ENCODE measurements at places on chromosomes 3 and 15.

- DNase-seq: no peak
Observed at GRCh38 chr3:20108869-20109268, 68.6 kb downstream of the KAT2B start.

DNA sequence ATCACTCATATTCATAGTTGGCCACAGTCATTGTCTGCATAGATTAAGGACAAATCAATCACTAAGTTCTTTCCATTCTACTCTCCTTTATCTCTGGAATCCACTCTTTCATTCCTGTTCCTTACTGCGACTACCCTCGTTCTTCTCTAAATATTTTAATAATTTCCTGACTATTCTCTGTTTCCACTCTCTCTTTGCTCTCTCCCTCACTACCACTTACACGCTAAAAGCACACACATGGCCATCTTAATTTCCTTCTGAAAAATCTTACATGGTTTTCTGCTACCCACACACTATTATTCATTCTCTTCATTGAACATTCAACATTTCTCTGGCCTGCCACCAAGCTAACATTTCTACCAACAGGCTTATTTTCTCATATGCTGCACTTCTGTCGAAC is 279.6 kb upstream of the PLSCR5 start:
- DNase-seq: no peak

DNA sequence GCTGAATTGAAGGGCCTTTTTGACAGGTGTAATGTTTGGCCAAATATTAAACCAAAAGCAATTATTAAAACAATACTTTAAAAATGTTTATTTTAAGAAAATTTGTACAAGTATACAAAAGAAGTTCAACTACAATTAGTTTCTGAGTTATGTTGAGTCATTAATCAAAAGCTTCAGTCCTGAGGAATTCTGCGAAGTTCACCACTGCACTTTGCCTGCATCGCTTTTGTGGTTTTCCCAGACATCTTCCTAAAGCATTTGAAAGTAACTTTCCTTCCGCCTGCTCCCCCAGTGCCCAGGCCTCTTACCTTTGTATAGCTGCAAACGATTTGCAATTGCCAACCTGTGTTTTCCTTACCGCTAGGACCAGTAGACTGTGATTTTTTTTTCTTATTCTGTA is 69.5 kb downstream of the KCNAB1 start:
- no peak for DNase-seq

DNA sequence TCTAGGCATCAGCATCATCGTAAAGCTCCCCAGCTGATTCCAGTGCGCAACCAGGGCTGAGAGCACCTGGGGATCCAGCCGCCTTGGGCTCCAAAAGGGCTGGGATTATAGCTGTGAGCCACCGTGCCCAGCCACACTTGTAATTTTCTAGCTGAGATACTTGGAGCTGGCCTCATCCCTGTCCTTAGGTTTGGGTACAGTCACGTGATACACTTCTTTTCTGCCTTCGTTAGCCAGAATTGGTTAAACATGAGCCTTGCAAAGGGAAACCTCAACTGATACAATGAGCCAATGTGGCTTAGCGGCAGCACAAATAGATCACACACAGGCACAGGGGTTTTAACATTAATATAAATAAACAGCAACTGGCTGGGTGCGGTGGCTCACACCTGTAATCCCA is 69.8 kb upstream of the GCNT3 start:
- no peak for DNase-seq

DNA sequence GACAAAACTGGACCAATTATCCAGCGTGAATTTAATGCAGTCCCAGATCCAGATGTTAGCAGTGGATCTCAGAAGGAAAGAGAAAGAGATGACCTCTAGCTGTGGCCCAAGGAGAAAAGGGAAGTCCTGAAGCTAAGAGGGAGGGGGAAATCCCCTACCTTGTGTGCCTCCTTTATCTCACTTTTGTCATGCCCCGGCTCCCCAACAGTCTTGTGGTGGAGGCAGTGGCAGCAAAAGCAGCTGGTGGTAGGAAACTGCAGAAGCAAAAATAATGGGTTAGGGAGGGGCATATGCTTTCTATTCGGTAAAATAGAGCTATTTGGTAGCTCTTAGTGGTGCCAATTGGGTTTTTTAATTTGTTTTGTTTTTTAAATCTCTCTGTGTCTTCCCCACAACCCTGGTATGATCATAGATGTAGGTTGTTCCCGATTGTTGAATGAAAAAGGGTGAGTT is 56.5 kb downstream of the MCTP2 start:
- no peak for DNase-seq

DNA sequence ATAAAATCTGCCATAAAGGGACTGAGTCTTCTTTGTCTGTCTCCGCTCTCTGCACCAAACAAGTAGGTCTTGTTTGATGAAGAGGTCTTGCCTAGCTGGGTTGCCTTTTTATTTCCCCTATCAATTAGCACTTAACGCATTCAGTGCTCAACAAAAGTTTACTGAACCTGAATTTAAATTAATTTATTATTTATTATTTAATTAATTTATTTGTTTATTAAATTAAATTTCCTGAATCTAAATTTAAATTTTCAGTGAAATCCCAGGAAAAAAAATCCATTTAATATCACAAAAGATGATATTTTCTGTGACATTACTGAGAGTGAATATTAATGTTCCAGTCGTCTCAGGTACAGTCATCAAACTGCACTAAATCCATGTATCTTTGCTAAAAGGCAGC is 164.9 kb upstream of the AGTR1 start:
- DNase-seq: no peak

GRCh38 chr3:129182390-129183185 is 1.1 kb downstream of the CNBP start:
- DNase-seq: no peak

GRCh38 chr3:17765819-17766472 is 23.5 kb upstream of the TBC1D5 start:
- DNase-seq: no peak

DNA sequence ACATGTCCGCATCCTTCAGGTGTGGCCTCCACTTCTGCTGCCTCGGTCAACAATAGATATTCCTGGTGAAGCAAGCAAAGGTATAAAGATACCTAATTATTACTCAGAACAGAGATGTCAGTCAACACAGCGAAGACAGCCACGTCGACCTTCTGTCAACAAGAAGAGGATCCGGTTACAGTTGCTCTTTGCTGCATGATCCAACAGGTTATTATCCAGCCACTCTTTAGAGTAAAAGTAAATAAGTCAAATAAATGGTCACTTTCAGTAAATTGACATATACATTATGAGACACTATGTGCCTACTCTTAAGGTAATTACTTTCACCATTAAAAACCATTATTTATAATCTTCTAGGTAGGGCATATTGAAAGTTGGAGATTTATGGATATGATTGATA is 356.8 kb upstream of the ATP11B start:
- DNase-seq: no peak

DNA sequence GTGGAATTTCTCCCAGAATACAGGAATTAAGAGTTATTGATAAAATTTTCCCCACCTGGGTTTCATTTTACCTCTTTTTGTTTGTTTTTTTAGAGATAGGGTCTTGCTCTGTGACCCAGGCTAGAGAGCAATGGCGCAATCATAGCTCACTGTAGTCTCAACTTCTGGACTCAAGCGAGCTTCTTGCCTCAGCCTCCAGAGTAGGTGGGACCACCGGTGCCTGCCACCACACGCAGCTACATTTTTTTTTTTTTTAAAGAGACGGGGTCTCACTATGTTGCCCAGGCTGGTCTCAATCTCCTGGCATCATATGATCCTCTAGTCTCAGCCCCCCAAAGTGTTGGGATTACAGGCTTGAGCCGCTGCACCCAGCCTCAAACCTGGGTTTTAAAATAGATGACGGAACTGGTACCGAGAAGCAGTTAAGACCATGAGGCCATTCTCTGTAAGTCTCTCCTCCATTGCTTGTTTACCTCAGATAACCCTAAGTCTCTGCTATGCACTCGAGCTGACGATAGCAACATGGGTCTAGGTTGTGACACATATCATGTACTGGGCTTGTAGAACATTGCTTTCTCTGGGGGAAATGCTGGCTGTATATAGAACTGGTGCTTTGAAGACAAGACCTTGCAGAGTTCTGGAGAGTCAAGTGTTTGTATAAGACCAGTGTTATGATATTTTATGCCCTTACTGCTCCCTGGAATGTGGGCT is 16.4 kb downstream of the ETV5 start:
- no peak for DNase-seq

DNA sequence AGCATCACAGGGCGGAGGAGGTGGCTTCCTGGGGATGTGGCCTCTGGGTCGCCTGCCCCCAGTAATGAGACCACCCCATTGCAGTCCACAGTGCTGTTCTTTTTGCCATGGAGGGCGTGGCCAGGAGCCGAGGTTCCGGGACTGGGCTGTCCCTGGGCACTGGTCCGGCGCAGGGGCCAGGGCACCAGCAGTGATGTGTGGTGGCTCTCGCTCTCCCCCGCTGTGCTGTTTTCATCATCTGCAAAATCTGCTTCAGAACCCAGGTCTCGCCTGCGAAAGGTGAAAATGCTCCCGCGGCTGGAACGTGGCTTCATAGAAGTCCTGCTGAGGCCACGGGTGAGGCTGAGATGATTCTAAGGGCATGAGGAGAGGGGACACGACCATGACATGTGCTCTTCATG is 45.8 kb downstream of the SCN5A start:
- no peak for DNase-seq

DNA sequence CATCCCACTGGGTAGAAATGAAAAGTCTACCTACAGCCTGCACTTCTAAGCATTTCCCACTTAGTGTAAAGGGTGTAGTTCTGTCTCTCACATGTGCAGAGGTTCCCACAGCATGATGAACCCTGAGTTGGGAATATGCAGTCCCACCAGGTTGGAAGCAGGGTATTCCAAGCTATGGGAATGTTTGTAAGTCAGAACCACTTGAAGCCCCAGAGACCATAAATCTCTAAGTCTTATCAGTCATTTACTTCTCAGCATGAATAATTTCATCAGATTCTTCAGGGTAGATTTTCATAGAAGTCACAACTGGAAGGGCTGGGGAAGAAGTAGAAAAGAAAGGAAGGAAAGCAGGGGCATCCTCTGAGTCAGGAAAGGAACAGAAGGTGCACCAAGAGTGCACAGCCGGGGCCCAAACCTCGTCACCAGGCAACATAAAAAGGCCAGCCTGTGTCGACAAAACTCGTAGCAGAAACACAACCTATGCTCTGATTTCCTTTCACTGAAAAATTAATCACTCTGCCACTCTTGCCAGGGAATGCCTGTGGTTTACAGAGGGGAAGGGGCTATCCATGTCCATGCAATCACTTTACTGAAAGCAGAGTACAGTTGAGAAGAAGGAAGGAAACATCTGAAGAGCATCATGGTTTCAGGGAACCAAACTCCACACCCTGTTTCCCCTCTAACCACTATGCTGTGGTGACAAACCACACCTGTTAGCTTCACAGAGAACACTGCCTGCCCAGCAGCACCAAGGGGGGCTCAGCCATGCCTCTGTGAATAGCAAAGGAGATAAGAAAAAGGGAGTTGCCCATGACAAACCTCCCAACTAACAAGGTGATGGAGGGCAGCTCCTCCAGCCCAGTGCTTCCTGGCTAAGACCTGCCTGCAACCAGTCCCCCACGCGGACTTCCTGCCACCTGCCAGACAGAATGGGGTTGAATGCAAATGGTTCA is 40.5 kb downstream of the SH3BP5 start:
- no peak for DNase-seq

DNA sequence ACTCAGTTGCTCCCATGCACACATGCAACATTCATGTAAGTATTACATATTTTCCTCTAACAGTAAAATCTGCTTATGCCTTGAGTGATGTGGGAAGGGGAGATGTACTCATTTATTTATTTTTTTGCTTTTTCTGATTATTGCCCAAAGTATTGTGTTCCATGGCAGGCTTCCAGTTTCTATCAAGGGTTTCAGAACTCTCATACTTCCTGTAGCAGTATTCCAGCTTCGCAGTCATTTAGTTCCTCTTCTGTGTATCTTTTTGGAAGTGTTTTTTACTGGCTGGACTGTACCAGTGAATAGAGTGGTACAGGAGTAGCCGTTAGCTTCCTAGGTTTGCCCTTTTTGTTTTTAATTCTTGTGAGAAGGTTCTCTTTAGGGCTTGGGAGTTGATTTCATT is 26.9 kb downstream of the RAB11A start:
- DNase-seq: no peak

- DNase-seq: no peak
Observed at GRCh38 chr3:134829721-134830120, 34.7 kb downstream of the EPHB1 start.

DNA sequence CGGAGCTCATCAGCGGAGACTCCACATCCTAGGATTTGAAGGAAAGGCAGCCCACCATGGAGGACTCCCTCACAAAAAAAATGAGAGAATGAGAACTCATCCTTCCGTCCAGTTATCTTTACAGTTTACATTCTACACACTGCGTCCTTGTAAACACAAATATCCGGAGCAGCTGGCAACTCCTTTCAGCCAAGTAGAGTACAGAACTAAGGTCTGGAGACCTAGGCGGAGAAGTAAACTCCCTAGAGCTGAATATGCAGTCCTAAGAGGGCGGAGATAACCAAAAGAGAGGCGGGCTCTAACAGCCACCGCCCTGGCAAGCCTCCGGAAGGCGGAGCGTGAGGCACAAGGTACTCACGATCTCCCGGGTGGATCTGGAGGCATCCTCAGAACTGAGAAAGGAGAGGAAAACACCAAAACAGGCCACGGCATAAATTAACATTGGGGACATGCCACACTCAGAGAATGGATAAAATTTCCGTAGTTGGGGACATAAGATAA is 924 bp upstream of the SIN3A start:
- peak; percentile 65 for DNase-seq

GRCh38 chr15:37995461-37996347 is 61.3 kb downstream of the TMCO5A start:
- no peak for DNase-seq

GRCh38 chr3:133881939-133882825 is 13.5 kb downstream of the RAB6B start:
- no peak for DNase-seq

GRCh38 chr3:151976211-151977050 is 103.0 kb downstream of the SUCNR1 start:
- DNase-seq: no peak

DNA sequence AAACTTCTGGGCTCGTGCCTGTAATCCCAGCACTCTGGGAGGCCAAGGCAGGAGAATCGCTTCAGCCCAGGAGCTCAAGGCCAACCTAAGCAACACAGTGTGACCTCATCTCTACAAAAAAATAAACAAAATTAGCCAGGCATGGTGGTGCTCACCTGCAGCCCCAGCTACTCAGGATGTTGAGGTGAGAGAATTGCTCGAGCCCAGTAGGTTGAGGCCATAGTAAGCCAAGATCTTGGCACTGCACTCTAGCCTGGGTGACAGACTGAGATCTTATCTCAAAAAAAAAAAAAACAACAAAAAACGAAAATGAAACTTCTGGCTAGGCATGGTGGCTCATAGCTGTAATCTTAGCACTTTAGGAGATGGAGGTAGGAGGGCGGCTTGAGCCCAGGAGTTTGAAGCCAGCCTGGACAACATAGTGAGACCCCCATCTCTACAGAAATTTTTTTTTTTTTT is 53.7 kb downstream of the PIK3CB start:
- DNase-seq: no peak

DNA sequence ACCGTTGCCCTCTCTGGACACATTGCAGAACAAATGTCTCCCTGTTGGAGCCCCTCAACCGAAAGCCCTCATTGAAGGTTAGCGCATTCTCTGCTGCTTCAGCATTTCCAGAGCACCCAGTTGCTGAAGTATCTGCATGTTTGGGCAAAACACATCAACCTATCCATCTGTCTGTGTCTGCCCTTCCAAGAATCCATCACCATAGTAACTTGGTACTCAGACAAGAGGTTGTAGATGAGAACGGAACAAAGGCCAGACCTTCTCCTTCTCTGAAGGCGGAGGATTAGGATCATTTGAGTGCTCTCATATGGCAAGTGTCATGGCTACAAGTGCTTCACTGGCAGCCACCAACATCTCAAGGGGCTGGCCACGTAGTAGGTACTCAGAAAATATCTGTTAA is 23.1 kb upstream of the RHO start:
- no peak for DNase-seq
